ENCODE measurements at places on chromosomes 1 and 21.

DNA sequence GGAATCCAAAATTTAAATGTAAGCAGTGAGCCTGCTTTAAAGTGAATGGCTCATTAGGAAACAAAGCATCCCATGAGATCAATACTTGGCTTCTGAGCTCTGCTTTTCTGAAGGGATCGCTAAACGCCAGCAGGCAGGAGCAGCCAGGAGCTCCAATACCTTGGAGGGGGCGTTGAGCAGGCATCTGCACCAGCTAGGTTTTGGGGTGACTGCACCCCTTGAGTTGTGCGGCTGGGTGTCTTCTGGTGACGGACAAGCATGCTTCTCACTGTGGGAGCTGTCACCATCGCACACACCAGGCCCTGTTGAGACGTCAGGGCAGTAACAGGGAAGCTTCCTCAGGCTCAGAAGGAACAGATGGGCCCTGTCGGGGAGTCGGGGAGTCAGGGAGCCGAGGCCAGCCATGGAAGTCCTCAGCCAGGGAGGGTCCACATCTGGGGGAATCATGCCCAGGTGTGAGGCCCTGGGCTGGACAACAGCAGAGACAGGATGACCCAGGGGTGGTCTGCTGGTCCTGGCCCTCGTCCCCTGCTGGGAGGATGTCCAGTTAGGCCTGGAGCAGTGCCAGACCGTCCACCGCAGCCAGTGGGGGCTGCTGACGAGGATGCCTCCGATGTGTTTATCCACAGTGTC, 57.9 kb upstream of the ADARB1 start:
- DNase-seq: no peak

GRCh38 chr21:34967509-34968289, 81.4 kb downstream of the RUNX1 start:
- no peak for DNase-seq

DNA sequence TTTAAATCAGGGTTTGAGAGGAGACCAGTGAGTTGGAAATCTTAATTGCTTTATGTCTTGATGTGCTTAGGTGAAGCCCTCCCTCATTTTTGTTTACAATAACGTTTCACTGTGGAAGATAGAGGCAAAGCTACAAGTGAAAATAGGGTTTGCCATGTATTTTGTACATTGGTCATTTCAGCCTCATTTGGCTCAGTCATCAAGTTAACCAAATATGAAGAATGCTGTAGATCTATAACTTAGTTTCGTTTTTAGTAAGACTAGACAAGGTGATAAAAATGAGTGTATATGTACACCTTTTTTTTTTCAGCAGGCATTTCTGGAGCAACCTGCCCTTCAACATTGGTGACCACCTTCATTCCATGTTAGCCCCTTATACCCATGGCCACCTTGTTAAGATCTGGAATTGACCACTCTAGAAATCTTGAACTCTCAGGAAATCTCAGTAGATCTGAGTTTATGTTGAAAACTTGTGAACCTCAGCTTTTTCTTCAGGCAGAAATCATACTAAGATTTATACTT, 2.9 kb downstream of the NFYC start:
- no peak for DNase-seq

DNA sequence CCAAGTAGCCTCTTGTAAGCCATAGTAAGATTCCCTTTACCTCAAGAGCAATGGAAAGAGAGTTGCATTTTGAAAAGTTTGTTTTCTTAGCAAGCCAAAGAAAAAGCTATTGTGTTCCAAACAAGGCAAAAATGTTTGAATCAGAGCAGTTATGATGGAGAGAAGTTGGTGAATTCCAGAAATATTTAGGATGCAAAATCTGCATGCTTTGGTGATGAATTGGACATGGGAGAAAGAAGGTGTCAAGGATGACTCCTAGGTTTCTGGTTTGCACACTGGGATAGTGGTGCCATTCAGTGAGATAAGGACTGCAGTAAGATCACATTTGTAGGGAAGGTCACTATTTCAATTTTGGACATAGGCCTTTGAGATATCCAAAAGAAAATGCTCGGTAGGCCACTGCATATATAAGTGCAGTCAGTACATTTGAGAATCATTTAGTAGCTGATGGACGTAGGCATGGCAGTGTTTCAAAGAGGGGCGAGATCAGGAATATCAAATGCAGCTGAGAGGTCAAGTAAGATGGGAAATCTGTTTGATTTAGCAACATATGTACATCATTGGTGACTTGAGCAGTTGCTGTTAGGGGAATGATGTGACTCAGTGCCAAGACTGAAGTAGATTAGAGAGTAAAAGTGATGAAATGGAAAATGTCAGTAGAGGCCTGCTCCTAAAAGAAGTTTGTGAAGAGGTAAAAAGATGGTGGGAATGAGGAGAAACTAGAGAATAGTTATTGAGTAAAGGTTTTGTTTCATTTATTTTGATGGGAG, 33.9 kb upstream of the GPR25 start:
- peak; percentile 33 for DNase-seq

DNA sequence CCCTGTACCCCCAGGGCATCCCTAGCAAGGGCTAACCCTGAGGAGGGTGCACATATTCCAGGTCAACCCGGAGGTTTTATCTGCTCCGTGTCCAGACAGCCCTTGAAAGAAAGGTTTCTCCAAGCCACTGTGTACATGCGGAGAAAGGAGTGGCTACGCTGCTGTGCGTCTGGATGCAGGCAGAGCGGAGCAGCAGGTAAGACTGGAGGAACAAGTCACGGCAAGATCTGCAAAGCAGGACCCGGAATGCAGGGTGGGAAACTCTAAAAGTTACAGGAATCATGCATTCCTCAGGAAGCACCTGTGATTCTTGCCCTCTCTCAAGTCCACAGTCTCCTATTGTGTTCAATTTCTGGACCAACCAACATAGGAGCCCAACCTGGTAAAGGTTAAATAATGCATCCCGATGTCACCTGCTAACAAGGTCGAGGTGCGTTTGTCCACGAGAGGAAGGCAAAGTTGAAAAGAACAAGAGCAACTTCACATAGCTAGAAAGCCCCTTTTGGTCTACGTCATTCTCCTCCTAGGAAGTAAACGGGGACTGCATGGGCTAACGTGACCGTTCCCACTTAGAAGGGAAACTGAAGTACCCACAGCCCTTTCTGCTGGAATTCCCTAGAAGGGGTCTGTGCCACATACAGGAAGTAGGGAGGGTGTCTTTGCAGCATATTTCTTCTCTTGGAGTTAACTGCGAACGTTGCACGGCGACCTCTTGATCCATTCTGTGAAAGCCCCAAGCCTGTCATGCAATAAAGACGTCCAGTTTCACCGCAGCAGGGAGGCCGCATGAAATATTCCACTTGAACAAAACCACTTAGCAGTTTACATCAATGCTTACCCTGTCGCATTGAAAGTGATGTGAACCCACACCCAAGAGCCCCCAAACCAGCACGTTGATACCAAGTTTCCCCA, 5.8 kb downstream of the TIAM1 start:
- no peak for DNase-seq

DNA sequence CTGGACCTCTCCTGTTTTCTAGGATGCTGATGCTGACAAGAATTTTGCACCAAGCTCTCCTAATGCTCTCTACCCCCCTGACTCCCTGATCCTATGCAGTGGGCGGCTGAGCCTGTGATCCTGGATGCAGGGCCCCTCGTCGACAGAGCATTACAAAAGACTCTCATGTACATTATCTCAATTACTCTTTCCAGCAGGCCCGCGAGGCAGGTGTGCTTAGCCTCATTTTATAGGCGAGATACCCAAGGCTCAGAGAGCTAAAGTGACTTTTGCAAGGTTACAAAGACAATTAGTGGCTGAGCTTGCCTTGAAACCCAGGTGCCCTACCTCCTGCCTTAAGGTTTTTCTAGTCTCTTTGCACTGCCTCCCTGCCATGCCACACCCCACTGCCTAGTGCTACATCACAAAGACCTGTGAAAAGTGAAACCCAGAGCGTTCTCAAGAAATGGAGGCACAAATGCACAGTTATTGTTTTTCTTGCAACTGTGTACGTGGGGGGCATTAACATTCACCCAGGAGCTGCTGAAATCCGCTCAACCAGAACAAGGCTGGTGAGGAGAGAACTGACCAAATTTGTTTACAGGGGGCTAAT, 10.0 kb upstream of the C8A start:
- no peak for DNase-seq

DNA sequence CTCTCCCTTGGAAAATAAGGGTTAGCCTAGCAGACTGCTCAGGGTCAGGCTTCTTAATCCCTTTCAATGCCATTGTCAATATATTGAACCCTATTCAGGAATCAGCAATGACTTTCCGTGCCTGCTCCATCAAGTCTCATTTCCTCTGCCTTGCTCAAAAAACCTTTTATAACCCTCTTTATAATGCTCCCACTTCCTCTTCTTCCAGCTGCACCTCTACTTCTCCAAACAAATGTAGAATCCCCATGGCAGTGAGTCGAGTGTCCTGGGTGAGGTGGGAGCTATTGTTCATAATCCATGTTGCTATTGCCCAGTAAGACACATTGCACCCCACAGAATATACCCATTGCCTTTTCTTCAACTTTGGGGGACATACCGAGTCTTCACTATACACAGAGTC, 58.6 kb downstream of the OLIG1 start:
- DNase-seq: no peak

GRCh38 chr1:22608361-22608760, 28.1 kb upstream of the C1QA start:
- no peak for DNase-seq

DNA sequence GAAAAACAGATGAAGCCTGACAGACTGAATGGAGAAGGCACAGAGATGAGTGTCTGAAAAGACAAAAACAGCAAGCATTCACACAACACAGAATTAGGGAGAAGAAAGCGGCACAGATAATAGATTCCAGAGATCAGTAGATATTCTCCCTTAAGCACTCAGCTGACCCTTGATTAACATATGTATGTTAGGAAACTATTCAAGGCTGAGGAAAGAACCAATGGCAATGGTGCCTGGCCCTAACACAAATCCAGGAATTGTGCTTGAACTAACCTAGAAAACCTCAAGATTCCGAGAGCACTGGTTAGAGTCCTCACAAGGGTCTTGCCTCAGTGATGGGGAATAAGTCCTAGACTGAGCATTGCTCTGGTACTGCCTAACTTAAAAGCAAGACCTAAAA, 30.9 kb downstream of the KCNT2 start:
- DNase-seq: no peak

- DNase-seq: peak; percentile 33
Observed at GRCh38 chr1:145849356-145850160, 4.1 kb downstream of the NUDT17 start.

DNA sequence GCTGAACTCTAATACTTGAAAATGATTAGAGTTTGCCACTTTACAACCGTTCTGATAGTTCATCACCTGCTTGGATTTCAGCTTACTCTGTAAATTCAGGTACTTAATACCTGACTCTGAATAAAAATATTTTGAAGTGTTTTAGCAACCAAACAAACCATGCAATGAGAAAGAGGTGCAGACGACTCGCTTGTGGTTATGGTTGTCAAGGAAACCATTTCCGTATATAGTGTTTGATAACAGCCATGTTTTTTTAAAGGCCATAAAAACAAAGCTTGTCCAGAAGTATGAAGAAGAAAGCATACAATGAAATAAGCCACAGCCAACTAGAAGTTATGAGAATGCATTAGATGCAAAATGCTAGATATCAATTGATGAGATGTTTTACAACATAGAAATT, 167.2 kb upstream of the HMCN1 start:
- DNase-seq: peak; percentile 51

GRCh38 chr1:67646145-67647035, 38.6 kb upstream of the GADD45A start:
- no peak for DNase-seq

DNA sequence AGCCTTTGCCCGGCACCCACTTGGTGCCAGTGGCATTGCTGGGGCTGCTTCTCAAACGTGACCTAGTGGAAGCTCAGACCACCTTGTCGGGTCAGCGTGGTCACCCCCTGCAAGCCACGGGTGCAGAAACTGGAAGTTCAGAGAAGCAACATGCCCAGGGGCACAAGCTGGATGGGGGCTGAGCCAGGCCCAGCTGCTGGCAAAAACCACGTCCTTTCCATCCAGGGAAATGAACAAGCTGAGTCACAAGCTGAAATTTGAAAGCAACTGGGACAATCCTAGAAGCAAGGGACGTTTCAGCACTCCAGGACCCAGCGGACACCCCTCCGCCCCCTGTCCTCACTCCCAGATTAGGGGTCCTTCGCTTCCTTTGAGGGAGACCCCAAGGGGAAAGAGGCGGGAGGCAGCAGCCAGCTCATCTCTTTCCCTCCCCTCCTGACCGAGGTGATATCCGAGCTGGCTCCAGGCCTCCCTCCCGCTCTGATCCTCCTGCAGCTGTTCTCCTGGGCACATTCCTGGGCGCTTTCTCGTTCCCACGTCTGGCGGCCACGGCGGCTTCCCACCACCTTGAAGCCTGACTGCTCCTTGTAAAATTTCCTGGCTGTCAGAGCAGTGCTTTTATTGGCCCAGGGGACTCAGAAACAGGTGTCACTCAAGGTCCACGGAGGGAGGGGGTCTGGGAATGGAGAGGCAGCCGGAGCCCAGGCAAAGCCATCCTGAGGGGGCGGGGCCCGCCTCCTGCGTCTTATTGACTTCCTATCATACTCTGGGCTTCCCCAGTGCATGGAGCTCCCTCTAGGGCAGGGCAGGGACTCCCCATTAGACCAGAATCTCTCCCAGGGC, 62.8 kb downstream of the PAX7 start:
- no peak for DNase-seq

GRCh38 chr1:173502104-173502503, 25.0 kb downstream of the PRDX6 start:
- DNase-seq: no peak

DNA sequence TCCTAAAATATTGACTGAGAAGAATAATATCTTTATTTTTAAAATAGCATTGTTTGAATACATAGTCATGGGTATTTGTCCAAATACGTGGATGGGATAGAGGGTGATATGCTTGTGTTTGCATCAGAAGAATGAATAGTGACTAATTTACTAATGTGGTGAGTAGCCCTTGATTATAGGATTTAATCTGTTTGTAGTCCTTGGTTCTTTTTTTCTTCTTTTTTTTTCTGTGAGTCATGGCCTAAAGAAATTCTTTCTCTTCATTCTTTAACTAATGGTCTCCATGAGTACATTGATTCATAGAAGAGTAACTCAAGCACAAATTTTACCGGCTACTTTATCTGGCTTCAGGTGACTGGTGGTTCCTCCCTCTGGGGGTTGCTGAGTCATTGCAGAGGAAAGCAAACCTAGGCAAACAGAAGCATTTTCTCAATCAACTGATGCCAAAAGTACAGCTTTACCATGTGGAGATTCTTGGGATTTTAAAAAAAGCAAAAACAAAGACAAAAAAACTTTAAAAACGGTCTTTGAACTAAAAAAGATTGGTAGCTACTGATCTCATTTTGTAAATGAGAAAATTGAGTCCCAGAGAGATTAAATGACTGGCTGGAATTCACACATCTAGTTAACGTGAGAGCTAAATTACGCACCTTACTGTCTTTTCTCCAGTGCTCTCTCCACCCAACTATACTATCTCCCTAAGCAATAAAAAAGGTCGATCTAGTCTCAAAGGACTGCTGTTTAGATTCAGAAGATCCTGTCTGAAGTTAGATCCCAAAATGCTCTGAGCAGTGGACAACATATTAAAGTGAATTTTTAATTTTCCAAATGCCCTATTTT, 40.5 kb downstream of the AK5 start:
- DNase-seq: peak; percentile 61

DNA sequence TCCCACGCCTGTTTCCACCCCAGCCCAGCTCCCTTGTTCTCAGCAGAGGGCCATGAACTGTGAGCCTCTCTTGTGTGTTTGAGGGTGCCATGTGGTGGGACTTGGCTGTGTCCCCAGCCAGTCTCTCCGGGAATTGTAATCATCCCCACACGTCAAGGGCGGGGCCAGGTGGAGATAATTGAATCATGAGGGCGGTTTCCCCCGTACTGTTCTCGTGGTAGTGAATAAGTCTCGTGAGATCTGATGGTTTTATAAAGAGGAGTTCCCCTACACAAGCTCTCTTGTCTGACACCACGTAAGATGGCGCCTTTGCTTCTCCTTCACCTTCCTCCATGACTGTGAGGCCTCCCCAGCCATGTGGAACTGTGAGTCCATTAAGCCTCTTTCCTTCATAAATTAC, 57.2 kb upstream of the COL6A2 start:
- DNase-seq: no peak
